ENCODE measurements at places on chromosomes 12 and 14.

DNA sequence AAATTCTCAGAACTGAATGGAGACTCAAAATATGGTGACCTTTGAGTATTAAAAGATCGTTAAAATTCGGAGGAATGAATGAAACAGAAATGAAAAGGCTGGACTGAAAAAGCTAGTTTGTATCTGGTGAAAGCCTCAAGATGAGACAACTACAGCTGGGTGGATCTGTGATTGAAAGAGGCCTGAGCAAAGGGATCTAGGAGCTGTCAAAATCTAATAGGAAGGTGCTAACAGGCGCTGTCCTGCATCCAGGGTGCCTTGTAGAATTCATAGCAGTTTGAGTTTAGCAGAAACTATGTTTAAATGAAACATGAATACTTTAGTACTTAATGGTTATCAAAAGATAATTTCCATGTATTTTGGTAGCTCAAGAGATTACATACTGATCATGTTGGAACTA is 2.3 kb downstream of the YY1 start:
- DNase-seq, result no peak

GRCh38 chr14:59728304-59728703 is 142.3 kb downstream of the RTN1 start:
- DNase-seq, result no peak

GRCh38 chr14:21070610-21071224 is 613 bp downstream of the ARHGEF40 start:
- no peak for DNase-seq

DNA sequence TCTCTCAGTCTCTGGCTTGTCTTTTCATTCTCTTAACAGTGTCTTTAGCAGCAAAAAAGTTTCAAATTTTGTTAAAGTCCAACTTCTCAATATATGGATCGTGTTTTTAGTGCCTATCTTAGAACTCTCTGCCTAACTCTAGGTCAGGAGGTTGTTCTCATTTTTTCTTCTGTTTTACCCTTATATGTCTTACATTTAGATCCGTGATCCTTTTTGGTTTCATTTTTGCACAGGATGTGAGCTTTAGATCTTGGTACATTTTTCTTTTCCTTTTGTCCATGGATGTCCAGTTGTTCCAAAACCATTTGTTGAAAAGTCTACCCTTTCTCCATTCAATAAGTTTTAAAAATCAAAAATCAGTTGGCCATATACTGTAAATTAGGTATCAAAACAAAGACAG is 6.8 kb downstream of the VRK1 start:
- no peak for DNase-seq

DNA sequence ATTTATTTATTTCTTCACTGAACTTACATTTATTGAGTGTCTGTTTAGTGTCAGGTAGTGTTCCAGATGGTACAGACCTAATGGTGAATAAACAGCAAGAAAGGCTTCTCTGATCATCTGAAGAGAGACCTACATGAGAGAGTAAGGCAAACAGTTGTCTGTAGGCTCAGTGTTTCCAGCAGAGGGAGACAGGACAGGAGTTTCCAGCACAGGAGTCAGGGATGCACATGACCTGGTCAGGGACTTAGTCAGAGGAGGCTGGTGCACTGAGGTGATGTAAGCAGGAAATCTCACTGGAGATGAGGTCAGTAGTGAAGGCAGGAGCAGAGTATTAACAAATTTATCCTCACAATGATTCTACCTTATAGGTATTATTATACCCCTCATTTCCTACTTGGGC is 233.2 kb downstream of the MDGA2 start:
- no peak for DNase-seq

GRCh38 chr12:71871116-71871515 is 31.6 kb downstream of the TBC1D15 start:
- no peak for DNase-seq

DNA sequence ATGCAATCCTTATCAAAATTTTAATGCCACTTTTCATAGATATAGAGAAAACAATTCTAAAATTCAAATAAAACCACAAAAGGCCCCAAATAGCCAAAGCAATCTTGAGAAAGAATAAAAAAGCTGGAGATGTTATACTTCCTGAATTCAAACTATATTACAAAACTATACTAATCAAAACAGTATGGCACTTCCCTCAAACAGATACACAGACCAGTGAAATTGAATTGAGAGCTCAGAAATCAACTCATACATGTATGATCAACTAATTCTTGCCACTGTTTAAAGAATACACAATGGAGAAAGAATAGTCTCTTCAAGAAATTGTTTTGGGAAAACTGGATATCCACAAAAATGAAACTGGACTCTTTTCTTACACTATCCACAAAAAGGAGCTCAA is 55.4 kb downstream of the FOXG1 start:
- no peak for DNase-seq

GRCh38 chr14:105091517-105092170 is 26.4 kb upstream of the GPR132 start:
- no peak for DNase-seq
